Kidney tubule cell (primary cell): ENCODE measurements at places on chromosomes 6 and 20.

GRCh38 chr6:113833537-113833936, 23.6 kb upstream of the MARCKS start:
- DNase-seq, result peak; percentile 54

GRCh38 chr6:5893295-5893694, 113.4 kb downstream of the NRN1 start:
- no peak for DNase-seq

DNA sequence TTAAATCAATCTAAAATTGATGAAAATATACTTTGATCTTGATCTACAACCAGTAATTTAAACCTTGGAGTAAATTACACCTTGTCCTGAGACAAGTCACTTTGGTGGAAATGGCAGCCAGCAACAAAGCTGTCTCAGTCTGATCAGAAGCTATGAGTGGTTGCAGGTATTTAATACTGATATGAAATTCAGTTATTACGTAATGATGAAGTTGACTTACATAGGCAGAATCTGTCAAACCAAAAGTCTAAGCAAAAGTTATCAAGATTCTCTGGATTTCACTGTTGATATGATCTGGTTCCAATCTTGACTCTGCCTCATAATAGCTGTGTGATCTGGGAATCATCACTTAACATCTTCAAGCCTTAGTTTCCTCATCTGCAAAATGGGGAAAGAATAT, 27.6 kb upstream of the GSTA5 start:
- no peak for DNase-seq

DNA sequence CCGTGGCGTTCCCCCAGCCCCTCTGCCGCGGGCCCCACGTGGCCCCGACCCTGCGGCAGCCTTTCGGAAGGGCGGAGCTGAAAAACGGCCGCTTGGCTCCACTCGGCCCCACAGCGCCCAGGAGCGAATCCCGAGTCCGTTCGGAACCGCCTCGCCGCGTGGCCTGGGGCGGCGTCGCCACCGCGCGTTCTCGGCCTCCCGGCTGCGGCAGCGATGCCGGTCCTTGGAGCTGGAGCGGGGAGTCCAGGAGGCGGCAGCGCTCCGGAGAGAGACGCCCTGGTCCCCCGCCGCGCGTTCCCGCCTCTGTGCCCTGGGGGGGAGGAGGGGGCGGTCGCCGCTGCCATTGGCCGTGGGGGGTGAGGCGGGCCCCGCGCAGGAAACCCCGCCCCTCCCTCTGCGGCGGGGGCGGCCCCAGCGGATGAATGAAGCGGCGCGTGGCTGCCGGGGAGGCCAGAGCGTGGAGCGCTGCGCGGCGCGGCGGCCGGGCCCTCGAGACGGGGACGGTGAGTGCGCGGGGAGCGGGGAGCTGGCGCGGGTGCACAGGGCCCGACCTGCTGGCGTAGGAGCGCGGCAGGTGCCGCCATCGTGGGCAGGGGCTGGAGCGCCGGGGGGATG, at the start of gene SLCO4A1:
Gene SLCO4A1, plus strand, starts transcription at position 453 of the 615 bp plus-strand sequence. CDS start 13,952 bp downstream, outside the sequence.
- peak; percentile 89 for DNase-seq
